CD4-positive, alpha-beta T cell treated with Interleukin-17A for 4 hours (primary cell): ENCODE measurements at places on chromosomes 1 and 21.
A peak's percentile ranks its signal among the peaks of the same experiment; 100 is the strongest.

GRCh38 chr1:218421531-218421930 is 76.4 kb downstream of the TGFB2 start:
- no peak for DNase-seq

- DNase-seq: no peak
Observed at GRCh38 chr1:201599548-201599947, 60.6 kb downstream of the NAV1 start.

DNA sequence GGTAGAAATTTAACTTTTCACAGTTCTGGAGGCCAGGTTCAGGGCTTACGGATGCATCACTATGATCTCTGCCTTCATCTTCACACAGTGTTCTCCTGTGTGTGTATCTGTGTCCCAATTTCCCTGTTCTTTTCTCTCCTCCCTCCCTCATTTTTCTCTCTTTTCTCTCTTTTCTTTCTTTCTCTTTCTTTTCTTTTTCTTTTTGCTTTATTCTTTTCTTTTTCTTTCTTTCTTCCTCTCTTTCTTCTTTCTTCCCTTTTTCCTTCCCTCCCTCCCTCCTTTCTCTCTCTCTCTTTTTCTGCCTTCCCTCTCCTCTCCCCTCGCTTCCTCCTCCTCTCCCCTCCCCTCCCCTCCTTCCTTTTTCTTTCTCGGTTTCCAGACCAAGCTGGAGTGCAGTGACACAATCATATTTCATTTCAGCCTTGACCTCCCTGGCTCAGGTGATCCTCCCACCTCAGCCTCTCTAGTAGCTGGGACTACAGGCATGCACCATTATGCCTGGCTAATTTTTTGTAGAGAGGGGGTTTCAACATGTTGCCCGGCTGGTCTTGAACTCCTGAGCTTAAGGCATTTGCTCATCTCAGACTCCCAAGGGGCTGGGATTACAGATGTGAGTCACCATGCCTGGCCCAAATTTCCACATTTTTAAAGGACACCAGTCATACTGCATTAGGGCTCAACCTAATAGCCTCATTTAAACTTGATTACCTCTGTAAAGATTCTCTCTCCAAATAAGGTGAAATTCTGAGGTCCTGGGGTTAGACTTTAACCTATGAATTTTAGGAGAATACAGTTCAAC is 115.9 kb downstream of the HUNK start:
- no peak for DNase-seq

- DNase-seq: no peak
Observed at GRCh38 chr21:34554227-34554626, 42.2 kb upstream of the KCNE1 start.

DNA sequence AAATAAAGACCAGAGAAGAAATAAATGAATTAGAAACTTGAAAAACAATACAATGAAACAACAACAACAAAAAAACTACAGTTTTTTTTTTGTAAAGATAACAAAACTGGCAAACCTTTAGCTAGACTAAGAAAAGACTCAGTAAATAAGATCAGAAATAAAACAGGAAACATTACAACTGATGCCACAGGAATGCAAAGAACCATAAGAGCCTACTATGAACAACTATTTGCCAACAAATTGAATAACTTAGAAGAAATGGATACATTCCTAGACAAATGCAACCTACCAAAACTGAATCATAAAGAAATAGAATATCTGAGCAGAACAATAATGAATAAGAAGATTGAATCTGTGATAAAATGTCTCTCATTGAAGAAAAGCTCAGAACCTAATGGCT is 742.0 kb downstream of the ADGRL2 start:
- no peak for DNase-seq

DNA sequence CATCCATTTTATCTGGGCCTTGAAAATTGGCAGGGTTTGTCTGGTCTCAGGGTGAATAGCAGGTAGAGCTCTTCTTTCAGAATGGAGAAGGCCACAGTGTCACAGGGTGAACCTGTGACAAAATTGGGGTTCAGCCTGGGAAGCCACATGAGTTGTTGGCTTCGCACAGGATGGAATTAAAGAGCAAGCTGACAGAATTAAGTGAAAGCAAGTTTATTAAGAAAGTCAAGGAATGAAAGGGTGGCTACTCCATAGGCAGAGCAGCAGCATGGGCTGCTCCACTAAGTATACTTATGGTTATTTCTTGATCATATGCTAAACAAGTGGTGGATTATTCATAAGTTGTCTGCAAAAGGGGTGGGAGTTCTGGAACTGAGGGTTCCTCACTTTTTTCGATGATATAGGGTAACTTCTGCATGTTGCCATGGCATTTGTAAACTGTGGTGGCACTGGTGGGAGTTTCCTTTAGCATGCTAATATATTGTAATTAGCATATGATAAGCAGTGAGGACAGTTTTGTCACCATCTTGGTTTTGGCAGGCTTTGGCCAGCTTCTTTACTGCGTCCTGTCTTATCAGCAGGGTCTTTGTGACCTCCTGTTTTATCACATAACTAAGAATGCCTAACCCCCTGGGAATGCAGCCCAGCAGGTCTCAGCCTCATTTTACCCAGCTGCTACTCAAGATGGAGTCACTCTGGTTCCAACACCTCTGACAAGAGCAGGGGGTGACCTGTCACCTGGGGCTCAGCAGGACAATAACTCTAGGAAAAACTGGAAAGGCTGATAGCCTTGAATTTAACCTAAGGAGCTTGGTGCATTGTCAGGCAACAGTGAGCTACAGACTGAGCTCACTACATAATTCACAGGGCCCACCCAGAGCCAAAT is 5.1 kb downstream of the IFNAR2 start:
- no peak for DNase-seq

GRCh38 chr1:15836772-15837669 is 10.5 kb upstream of the SPEN start:
- peak; percentile 37 for DNase-seq

- DNase-seq: no peak
Observed at GRCh38 chr1:37667023-37667671, 25.2 kb upstream of the CDCA8 start.

DNA sequence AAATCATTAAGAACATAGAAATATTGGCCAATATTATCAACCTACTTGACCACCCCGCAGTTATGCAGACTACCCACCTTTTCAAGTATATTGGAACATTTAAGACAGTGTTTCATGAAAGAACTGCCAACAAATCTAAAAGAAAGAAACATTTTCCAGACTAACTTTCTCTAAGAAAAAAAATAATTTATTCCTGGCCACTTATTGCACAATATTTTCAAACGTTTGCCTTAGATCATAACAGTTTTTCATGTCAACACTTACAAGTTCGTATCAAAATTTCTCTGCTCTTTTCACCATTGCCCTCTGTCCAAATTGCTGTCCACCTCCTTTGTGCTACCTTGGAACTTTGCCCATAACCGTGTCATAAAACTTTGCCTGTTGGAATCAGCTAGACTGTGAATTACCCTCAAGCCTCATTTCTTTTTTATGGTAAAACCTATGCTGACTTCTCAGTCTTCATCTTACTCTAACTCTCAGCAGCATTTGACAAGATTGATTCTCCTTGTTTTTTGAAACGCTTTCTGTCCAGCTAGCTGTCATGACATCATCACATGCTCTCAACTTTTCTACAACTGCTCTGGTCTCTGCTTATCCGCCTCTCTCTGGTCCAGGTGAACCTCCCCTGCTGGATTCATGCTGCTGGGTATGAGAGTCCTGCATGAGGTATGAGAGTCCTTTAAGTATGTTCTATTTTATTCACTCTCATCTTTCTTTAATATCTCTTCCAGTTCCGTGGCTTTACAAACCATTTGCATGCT is 92.8 kb upstream of the CHRM3 start:
- DNase-seq: no peak

GRCh38 chr1:197800379-197801110 is 25.3 kb upstream of the DENND1B start:
- no peak for DNase-seq

DNA sequence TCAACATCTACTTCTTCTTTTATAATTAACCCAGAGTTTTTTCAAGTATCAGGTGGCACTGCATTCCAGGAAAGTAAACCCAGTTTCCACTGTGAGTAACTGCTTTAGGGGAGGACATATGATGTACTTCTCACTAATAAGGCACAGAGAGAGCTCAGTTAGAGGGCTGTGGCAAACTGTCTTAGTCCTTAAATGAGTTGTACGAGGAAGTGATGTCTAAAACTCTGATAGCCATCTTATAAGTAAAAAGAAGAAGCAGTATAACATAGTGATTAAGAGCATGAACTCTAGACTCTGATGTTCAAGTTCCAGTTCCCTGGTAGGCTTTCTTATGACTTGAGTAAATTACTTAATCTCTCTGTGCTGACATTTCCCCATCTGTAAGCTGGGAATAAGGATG is 58.7 kb upstream of the PTGS2 start:
- no peak for DNase-seq

DNA sequence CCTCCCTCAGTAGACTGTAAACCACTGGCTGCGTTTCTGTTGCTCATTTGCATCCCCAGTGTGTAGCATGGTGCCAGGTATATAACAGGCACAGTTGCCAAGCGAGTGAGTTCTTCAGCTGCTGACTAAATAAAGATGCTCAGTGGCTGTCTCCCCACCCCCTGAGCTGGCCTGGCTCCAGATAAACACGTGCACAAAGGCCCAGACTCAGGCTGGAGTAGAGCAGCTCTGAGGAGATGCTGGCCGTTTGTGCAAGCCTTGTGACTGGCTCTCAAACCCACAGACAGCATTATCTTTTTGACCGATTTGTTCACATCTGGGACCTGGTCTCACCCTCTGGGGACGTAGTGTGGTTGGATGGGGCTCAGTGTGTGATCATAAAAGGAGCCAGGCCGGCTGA is 7.1 kb downstream of the CHRNB2 start:
- no peak for DNase-seq

GRCh38 chr1:219490566-219490965 is 122.3 kb downstream of the ZC3H11B start:
- DNase-seq: no peak

DNA sequence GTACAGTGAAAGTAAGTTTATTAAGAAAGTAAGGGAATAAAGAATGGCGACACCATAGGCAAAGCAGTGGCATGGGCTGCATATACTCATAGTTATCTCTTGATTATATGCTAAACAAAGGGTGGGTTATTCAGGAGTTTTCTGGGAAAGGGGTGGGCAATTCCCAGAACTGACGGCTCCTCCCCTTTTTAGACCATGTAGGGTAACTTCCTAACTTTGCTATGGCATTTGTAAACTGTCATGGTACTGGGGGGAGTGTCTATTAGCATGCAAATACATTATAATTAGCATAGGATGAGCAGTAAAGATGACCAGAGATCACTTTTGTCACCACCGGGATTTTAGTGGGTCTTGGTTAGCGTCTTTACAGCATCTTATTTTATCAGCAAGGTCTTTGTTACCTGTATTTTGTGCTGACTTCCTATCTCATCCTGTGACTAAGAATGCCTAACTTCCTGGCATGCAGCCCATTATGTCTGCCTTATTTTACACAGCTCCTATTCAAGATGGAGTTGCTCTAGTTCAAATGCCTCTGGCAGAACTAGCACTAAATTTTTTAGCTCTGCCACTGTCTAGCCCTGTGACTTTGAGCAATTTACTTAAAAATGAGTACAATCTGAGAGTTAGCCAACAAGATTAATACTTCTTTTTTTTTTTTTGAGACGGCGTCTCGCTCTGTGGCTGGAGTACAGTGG is 110.3 kb upstream of the PALMD start:
- DNase-seq: no peak

- no peak for DNase-seq
Observed at GRCh38 chr1:8365661-8366362, 47.9 kb downstream of the SLC45A1 start.

- DNase-seq: no peak
Observed at GRCh38 chr1:61337981-61338848, 255.9 kb downstream of the NFIA start.

DNA sequence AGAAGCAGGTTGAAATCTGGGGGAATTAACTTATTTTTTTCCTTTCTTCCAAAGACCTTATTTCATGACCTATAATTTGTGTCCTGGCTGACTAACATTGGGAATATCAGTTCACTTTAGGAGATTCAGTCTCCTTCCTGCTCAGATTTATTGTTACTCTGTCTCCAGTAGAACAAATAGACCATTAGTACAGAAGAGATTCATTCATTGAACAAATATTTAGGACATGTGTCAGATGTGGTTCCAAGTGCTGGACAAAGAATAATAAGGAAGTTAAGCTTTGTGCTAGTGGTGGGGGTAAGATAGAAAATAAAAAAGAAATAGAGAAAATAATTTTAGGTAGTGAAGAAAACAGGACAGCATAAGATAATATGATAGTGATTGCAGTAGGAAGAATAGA is 20.3 kb downstream of the ZMYM4 start:
- DNase-seq: no peak

DNA sequence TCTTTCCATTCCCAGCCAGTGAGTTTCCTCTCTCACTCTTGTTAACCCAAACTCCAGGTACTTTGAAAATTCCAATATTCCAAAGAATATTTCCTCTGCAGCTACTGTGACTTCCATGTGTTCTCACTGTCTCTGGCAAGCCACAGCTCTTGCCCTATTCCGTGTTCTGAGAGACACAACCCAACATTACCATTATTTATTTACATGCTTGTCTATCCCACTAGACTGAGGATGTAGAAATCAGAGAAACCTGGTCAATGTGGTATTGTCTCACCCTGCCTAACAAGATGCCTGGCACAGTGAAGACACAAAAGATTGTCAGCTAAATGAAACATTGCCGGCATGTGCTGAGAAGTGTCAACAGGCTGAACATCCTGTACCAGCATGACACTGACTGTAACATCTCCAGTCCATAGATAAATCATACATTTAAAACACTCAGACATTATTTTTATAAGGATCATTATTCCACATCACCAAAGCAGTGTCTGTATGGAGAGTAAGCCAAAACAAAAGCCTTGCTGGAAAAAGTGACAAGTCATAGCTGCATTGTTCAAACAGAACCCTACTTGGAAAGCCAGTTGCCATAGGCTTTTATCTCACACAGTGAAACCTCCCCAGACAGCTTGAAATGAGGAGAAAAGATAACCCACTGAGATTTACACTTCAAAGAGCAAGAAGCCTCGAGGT is 72.3 kb downstream of the SIPA1L2 start:
- DNase-seq: no peak

- DNase-seq: no peak
Observed at GRCh38 chr1:43438576-43438952, 15.2 kb downstream of the HYI start.

GRCh38 chr1:198925567-198925966 is 286.7 kb downstream of the PTPRC start:
- no peak for DNase-seq
